ENCODE measurements at places on chromosomes 2 and 18.

GRCh38 chr2:2768476-2768875 is 437.4 kb upstream of the MYT1L start:
- no peak for DNase-seq

DNA sequence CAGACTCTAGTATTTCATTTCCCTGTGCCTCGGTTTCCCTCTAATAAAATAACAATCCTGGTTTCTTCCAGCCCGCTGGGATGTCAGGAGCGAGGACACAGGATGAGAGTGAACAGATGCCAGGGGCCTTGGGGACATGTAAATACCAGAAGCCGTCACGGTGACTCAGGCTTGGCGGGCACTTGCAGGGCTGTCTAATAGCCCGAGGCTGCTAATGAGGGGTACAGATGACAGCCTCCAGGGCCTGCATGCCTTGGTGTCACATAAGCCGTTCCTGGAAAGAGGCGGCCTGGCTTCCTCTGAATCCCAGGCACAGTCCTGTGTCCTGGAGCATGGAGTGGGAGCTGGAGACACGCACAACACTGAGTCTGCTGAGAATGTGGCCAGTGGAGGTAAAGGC is 28.2 kb downstream of the HS1BP3 start:
- DNase-seq: no peak

GRCh38 chr2:241118737-241119505 is 16.8 kb upstream of the MTERF4 start:
- DNase-seq: no peak

- DNase-seq: no peak
These were observed 142.3 kb downstream of the ABCA12 start for GRCh38 chr2:214995926-214996670.

GRCh38 chr2:207167099-207167923 is 1.6 kb upstream of the KLF7 start:
- DNase-seq: no peak

DNA sequence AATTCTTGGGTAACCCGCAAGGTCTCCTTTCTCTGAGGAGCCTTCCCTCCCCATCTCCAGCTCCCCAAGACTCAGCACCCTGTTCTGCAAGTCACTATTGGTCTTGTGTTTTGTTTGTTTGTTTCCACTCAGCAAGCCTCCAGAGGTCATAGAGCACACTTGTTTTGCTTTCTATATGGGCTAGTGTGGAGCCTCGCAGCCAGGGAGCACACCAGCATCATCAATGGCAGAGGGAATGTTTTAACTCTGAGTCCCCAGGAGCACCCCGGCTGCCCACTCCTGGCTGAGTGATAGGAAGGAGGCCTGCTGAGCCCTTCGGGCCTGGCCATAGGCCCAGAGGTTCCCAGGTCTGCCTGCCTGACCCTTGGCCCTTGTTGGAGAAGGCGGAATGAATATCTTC is 36.6 kb downstream of the GLI2 start:
- DNase-seq: no peak

DNA sequence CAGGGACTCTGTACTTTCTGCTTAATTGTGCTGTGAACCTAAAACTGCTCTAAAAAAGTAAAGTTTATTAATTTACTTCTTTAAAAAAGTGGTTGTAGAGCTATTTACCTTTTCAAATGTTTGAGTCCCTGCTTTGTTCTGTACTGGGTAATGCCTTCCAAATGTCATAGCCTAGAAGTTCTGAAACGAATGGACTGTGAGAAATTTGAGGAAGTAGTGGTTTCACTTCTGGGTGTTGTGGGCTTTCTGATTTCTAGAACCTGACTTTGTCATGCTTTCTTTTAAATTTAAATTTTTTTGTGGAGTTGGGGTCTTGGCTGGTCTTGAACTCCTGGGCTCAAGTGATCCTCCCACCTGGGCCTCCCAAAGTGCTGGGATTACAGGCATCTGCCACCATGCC is 44.6 kb downstream of the SMAD4 start:
- DNase-seq: no peak

DNA sequence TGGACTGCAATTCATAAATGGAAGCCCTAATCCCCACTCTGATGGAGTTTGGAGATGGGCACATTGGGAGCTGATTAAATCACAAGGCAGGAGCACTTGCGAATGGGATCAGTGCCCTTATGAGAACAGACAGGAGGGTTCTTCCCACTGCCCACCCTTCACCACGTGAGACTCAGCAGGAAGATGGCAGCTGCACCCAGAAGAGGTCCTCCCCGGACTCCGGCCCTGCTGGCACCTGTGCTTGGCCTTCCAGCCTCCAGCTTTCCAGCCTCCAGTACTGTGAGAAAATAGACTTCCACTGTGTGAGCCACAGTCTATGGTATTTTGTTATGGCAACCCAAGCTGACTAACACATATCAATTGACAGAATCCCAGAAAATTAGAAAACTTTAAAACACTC is 267.6 kb upstream of the SALL3 start:
- DNase-seq: no peak

- DNase-seq: no peak
These were observed 1167.5 kb downstream of the DPP10 start for GRCh38 chr2:115609978-115610377.

DNA sequence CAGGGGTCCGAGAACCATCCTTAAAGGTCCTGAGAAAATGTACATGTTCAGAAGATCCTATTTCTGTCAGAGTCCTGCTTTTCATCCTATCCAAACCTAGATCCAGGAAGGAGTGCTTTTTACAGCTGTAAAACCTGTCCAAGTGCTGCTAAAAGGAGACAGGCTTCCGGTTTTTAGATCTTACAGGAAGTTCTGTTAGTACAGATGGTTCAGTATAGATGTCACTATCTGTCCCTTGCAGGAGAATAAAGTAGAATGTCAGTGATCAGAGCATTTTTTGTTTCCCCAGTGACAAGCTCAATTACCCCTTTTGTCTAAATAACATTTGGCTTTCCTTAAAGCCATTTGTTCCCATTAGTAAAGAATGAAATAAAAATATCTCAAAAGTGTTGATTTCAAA is 98.3 kb downstream of the NRP2 start:
- DNase-seq: no peak

GRCh38 chr2:219001577-219002394 is 8.6 kb upstream of the CRYBA2 start:
- DNase-seq: no peak

DNA sequence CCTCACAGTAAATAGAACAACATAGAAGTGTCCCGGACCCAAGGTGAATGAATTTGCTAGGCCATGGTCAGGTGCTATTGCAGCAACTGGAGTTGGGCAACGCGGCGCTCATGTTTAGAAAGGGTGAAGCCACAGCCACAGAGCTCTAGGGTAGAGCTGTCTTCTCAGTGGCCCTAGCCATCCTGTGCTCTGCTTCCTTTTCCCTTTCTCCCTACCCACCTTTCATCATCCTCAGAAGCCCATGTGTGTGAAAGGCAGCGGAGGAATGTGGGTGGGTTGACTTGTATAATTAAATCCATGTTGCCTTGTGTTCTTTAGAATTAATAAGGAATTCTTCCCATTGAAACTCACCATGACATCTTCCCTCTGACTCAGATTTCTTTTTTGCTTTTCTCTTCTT is 336.7 kb downstream of the OSR1 start:
- no peak for DNase-seq

- no peak for DNase-seq
These were observed 337.2 kb upstream of the SLC39A10 start for GRCh38 chr2:195319548-195320412.

GRCh38 chr2:230738391-230738811 is 25.8 kb downstream of the CAB39 start:
- no peak for DNase-seq

DNA sequence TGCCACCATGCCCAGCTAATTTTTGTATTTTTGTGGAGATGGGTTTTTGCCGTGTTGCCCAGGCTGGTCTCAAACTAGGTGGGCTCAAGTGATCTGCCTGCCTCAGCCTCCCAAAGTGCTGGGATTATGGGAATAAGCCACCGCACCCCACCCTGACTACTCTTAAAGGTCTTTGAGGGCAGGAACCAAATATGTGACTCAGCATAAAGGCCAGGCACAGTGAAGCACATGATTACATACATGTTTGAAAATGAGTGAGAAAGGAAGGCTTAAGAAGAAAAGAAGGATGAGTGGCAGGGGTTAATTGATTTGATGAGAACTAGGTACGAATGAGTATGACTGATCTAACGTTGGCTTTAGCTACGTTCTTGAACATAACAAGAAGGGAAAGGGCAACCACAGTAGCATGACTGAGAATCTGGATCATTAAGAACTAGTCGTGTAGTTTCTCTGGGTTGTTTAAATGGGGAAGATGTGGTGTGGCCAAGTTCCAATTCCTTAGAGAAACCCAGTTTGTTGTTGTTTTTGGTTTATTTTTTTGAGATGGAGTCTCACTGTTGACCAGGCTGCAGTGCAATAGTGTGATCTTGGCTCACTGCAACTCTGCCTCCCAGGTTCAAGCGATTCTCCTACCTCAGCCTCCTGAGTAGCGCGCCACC is 6.8 kb downstream of the RESP18 start:
- no peak for DNase-seq

- no peak for DNase-seq
These were observed 18.8 kb downstream of the ANKRD29 start for GRCh38 chr18:23643815-23644490.

- DNase-seq: no peak
These were observed 43.3 kb downstream of the NBAS start for GRCh38 chr2:15517793-15518192.

DNA sequence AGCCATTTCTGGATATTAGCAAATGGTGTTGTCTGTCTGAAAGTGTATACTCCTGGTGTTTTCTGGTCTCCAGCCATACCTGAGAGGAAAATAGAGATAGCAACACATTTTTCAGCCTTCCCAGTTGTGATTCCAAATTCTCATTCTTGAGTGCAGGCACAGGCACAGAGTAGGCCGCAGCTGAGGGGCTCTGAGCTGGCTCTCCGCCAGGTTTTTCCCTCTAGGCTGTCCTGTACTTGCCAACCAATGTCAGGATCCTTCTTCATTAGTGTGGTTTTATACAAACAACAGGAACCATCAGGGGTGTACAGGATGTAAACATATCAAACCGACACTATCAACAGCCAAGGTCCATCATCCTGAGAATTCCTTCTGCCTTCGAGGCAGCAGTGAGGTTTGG is 1733.6 kb upstream of the CELF4 start:
- no peak for DNase-seq

DNA sequence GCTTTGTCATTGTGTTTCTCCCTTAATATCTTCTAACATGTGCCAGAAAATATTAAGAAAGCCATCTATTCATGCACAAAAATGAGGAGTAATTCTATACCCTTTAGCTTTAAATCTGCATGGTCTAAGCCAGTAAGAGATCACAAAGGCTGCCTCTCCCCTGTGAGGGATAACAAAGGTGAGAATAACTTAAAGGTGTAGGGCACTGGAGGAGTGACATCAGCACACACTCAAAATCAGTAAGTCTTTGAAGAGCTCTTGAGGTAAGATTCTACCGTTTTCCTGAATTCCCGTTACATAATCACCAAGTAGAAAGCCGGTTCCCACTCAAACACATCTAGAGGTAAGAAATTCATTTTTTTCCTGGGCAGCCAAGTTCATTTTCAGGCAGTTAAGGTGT is 123.9 kb upstream of the SULT1C3 start:
- DNase-seq: no peak

GRCh38 chr2:75729861-75730260 is 19.1 kb upstream of the GCFC2 start:
- DNase-seq: no peak

DNA sequence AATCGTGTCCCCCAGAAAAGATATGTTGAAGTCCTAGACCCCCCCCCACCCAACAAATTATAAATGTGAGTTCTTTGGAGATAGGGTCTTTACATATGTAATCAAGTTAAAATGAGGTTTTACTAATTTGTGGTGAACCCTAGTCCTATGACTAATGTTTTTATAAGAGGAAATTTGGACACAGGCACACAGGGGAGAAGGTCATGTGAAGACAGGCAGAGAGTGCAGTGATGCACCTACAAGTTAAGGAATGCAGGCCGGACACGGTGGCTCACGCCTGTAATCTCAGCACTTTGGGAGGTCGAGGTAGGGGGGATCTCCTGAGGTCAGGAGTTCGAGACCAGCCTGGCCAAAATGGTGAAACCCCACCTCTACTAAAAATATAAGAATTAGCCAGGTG is 5.8 kb upstream of the PMAIP1 start:
- DNase-seq: no peak

GRCh38 chr18:11322716-11323115 is 173.3 kb upstream of the PIEZO2 start:
- DNase-seq: no peak

DNA sequence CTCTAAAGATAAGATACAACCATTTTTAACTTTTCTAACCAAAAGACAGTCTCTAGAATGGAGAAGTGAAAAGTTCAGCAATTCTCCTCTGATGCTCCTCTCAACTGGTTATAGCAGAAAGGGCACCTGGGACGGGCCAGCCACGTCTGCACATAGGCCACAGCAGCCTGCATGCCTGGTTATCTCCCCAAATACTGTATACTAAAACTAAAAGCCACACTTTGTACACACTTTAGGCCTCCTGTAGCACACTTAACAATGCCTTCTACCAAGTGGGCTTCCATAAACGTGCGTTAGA is 179.1 kb downstream of the ANKRD44 start:
- DNase-seq: no peak

GRCh38 chr18:32707147-32707546 is 65.7 kb downstream of the KLHL14 start:
- DNase-seq: no peak

DNA sequence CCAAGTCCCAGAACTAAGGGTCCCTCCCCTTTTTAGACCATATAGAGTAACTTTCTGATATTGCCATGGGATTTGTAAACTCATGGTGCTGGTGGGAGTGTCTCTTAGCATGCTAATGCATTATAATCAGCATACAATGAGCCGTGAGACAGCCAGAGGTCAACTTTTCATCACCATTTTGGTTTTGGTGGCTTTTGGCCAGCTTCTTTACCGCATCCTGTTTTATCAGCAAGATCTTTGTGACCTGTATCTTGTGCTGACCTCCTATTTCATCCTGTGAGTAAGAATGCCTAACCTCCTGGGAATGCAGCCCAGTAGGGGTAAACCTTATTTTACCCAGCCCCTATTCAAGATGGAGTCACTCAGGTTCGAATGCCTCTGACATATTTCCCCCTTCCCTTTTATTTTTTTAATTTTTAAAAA is 148.2 kb downstream of the PHLPP1 start:
- DNase-seq: no peak

DNA sequence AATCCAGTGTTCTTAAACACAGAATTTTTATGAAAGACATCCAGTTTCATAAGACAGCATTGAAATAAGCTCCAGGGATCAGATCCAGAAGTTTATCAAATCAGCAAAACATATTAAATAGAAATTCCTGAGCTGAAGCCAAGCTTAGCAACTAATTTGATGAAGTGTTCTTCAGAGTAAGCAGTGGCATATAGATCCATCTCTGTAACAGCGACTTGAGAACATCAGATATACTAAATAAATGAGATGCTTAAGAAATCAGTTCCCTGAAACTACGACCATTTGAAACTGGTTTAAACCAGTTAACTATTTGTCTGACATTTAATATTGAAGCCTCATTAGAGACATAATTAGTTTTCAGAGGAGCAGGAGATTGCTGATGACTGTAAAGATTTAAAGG is 34.1 kb downstream of the PPP1R1C start:
- DNase-seq: no peak

GRCh38 chr2:136322428-136322827 is 204.5 kb upstream of the CXCR4 start:
- DNase-seq: no peak
